NCI-H69 (cell line): ENCODE measurements at places on chromosomes 6 and 20.
A peak's percentile ranks its signal among the peaks of the same experiment; 100 is the strongest.

DNA sequence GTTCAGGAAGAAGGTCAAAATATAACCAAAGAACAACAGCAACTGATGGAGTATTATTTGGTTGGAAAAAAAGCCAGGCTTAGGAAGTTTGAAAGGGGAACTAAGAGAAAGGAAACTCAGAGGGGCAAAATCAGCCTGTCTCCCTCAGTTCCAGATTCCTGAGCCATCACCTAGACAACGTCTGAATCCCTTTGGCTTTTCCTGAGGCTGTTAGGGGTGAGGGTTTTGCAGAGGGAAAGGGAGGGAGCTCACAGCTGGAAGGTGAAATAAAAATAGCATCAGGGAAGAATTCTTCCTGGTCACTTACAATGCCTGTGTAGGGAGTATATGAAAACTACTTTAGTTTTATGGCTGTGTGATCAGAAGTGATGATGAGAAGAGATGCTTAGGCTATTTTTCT lies 100.5 kb downstream of the SOBP start:
- no peak for DNase-seq

DNA sequence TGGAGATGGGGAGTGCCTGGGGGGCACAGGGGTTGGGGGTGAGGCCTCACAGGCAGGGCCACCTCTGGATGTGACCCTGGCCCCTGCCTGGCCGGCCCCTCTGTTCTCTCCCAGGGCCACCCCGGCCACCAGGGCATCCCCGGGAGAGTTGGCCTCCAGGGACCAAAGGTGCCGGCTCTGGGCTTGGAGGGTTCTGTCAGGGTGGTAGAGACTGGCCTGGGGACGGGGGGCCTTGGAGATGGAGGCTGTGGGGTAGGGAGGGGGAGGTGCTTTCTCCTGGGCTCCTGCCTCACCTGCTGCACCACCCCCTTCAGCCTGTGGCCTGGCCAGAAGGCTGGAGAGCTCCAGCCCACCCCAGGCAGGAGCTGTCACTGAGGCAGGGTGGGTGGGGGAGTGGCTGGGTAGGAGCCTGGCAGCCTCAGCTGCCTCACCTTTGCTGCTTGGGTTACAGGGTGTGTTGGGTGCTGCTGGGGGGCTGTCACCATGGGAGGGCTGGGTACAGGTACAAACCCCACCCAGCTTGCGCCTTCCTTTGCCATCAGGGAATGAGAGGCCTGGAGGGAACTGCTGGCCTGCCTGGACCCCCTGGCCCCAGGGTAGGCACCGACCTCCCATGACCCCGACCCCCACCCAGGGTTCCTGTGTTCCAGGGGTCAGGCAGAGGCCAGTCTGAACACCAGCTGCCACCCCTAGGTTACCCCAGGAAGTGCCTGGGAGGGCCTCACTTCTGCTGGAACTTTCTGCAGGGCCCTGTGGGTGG lies 32.7 kb downstream of the COL20A1 start:
- no peak for DNase-seq

GRCh38 chr6:158803733-158804143 lies 15.4 kb downstream of the EZR start:
- peak; percentile 67 for DNase-seq

DNA sequence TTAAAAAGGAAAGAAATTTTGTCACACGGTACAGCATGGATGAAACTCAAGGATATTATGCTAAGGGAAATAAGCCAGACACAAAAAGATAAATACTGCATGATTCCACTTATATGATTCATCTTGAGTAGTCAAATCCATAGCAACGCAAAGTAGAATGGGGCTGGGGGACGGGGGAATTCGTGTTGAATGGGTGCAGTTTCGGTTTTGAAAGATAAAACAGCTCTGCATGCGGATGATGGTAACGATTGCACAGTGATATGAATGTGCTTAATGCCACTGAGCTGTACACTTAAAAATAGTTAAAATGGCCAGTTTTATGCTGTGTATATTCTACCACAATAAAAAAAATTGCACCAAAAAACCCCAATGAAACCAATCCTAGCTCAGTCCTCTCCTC lies 52.9 kb upstream of the SIRPA start:
- DNase-seq, result no peak

GRCh38 chr6:56278171-56278591 lies 30.8 kb upstream of the COL21A1 start:
- DNase-seq, result peak; percentile 98

GRCh38 chr6:148213366-148213765 lies 129.3 kb upstream of the SASH1 start:
- DNase-seq, result no peak

DNA sequence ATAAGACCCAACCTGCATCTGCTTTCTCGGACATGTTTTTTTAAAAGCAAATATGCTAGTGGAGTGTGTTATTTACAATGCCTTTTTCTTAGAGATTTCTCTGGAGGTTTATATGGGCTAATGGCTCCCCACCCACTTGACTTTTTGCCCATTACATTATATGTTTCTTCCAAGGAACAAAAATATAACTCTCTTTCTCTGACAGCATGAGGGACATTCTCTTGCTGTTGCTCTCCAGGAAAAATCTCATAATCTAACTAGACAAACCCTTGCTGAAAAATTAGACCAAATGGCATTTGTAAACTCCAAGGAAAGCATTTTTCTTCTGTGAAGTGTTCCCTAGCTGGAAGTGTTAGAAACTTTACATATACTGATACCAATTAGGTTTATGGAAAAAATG lies 213.7 kb downstream of the PRL start:
- DNase-seq, result no peak

GRCh38 chr20:21505161-21505809 lies 8.6 kb downstream of the NKX2-2 start:
- DNase-seq, result peak; percentile 83

GRCh38 chr20:14664101-14664500 lies 326.7 kb upstream of the FLRT3 start:
- no peak for DNase-seq
